ENCODE measurements at places on chromosomes 4 and X.

DNA sequence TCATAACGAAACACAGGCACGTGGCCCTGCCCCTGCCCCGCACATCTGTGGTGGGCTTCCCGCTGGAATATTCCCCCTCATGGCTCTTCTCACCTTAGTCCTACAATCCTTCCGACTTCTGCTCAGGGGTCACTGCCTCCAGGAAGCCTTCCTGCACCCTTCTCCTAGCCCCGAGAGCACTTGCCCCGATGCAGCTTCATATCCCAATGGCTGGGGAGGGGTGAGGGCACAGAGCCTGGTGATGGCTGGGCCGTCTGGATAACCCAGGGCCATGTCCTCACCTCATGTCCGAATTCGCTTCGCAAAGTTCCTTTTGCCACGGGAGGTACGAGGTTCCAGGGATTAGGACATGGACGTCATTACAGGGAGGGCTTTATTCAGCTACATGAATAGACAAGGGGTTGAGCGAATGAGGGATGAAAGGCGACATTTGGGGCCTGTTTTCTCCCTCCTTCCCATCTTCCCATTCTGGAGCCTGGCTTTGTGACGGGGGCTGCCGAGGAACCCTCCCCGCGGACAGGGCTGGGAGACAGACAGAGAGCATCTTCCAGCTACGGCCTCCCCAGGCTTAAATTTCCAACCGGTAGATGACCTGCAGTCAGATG is 35.5 kb upstream of the HMX1 start:
- no peak for ATAC-seq

GRCh38 chrX:134622813-134623185 is 35.5 kb downstream of the PLAC1 start:
- no peak for ATAC-seq

DNA sequence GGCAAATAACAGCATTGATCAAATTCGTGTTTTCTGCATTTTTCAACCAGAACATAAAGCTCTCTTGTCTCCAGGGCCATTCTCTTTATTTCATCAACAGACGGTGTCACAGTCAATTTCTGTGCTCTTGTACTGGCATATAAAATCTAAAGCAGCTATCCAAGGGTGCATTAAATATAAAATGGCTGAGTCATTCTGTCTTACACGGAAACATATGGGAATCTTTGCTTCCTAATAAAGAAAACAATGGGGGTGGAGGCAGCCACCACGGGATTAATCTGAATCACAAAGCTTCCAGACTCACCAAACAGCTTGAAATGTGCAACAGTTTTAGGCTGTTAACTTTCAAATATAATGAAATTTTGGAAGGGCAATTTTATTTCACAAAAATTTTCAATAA is 132.6 kb downstream of the IL15 start:
- no peak for ATAC-seq

- no peak for ATAC-seq
Measured at GRCh38 chrX:32896088-32896487, 315.3 kb downstream of the DMD start.

- ATAC-seq: no peak
Measured at GRCh38 chr4:151874328-151874727, 113.5 kb upstream of the GATB start.
